NCI-H187 (cell line): ENCODE measurements at places on chromosomes 3 and 15.
A peak's percentile ranks its signal among the peaks of the same experiment; 100 is the strongest.

DNA sequence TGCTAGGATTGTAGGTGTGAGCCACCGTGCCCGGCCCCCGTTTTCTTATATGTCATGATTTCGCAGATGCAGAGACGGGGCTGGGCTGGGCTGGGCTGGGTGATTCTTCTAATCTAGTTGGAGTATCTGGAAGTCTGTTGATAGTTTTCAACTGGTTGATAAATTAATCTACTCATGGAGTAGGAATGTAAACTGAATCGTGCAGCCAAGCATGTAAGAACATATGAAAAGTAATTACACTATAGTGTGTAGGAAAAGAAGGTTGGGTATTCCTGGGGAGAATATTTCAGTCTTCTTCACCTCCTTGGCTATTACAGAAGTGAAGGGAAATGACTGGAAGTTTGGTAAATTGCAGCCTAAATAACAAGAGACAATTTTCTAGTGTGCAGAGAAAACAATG is 82.6 kb upstream of the MAGI1 start:
- no peak for DNase-seq

DNA sequence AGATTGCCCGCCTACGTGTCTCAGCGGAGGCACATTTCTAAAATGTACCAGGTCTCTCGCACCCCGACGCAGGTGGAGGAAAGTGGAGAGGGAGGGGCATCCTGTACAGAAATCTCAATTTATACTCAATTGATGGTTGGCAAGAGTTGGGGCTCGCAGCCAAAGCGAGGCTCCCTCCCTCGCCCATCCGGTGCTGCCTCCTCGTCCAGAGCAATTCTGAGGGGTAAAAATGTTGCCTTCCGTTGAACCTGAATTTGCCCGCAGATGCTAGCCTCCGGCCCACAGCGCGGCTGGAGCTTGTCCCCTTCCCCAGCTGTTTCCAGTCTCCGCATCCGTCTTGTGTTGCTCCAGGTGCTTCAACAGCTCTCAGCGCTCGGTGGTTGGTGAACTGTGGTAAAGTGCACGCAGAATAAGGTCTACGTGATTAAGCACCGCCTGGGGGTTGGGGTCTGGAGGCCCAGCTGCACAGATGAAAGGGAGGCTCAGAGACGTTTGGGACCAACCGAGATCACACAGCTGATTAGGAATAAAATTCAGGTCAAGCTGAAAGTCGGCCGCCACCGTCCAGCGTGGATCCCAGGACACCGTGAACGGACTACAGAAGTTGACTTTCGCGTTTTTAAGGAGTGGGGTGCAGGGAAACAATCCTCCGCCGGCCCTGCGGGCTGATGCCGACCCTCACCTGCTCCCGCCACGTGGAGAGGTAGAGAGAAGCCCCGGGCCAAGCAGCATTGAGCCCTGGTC is 846 bp upstream of the POLG start:
- DNase-seq: peak; percentile 27

DNA sequence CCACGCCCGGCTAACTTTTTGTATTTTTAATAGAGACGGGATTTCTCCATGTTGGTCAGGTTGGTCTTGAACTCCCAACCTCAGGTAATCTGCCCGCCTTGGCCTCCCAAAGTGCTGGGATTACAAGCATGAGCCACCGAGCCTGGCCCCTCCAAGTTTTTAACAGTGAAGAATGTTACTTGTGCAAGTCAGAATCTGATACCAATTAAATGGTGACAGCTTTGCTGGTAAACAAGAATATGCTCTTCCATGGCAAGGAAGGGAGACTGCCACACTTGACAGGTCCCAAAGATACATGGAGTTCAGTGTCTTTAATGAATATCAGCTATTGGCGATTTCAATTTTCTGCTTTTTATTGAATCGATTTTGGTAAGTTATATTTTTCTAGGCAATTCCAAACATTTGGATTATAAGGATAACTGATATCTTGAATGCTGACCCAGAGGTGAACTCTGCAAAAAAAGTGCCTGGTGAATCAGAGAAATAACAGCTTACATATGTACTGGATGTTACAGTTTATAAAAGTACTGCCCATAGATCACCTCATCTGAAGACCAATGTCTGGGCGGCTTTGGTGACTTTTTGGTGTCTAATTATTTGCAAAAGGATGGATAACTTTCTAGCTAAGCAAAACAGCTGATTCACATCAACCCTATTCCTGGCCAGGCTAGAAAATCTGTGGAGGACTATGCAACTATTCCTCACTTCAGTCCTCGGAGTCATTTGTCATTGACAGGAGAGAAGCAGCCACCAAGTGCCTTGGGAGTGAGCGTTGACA is 1.2 kb downstream of the PARP16 start:
- no peak for DNase-seq

- DNase-seq: no peak
Measured at GRCh38 chr3:114660124-114660523, 366.3 kb downstream of the TIGIT start.

- DNase-seq: no peak
Measured at GRCh38 chr15:66572146-66572545, 6.3 kb upstream of the LCTL start.

DNA sequence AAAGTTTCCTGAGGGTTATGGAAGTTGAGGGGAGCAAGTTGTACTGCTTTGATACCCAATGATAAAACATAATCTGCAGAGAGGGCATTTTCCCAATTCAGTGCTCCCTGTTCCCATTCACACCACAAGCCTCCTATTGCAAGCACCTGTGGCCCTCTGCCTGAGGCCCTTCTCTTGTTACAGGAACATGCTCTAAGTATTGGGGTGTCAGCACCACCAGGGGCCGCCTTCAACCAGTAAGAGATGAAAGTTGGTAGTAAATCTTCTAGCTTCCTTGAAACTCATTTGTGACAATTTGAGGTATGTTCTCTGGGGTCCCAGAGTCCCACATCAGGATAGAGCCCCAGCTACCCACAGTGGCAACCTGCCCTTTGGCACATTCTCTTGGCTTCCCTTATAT is 265.4 kb upstream of the ARHGEF26 start:
- DNase-seq: no peak

GRCh38 chr15:26662283-26662682 is 110.6 kb downstream of the GABRB3 start:
- DNase-seq: no peak

- DNase-seq: no peak
Measured at GRCh38 chr3:131402391-131403039, 20.9 kb downstream of the NUDT16 start.

GRCh38 chr3:32448686-32449474 is 53.8 kb downstream of the CMTM6 start:
- DNase-seq: no peak

- DNase-seq: no peak
Measured at GRCh38 chr3:64518496-64518895, 169.3 kb downstream of the ADAMTS9 start.

DNA sequence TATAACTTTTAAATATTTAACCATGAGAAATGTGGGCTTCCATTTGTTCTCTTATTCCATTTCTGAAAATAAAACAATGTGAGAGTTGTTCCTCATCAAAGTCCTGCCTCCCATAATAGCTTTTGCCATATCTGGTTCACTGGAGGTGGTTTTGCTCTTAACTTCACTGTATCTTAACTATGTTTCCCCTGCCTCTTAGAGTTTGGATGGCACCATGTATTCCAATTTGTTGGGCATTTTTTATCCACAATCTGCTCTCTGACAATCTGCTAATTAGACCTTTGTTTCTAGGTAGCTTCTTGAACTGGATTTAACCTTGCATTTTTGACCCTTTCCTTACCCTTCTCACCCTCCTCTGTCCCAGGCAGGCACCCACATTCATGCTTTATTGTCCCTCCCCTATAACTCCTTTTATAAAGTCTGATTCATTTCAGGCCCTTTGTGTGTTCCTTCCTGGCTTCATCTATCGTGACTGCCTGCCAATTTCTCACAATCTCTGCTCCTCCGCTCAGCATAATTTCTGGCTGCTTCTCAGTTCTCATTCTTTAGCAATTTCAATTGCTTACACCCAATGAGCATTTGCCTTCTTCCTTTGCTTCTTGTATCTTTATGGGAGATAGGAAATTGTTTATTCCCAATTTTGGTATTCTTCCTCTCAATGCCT is 144.2 kb upstream of the ARHGEF26 start:
- no peak for DNase-seq

DNA sequence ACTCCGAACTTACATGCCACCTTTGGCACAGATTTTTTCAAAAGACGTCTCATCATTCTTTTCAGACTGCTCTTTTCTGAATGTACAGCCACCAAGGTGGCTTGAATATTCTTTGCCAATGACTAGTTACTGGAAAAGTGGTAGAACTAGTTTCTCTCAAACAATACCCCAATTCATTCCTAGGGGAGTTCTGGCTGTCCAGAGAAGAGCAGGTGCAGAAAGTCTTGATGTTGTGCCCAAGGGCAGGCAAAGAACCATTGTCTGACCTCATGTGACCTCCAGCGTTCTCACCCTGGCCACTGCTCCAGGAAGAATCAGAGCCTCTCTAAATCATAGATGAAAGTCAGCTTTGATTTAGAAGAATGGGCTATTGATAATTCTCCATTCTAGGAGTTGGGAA is 5.5 kb downstream of the LMOD3 start:
- DNase-seq: no peak

DNA sequence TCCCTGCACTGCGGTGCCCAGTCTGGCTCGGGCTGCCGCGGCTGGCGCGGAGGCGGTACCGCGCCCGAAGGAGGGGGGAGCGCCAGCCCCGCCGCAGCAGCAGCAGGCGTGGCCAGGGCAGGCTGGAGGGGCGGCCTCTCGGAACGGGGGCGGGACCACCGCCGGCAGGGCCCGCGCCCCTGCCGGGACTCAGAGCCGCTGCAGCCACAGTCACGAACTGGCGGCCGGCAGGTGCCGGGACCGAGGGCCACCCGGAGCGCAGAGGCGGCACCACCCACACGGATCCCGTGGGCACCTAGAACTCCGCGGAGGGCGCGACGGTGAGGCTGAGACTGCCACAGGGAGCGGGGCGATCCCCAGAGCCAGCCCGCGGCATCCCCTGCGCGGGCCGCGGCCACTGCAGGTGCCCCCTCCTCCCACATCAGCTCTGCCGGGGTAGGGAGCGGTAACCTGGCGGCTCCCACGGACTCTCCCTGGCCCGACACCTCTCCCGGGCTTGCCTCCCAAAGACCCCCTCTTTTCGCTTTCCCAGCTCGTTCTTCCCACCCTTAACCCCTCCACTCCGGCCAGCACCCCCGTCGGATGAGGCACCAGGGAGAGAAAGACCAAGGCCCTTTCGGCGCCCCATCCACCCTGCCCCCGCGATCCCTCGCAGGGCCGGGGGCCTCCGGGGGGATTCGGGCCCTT is at the start of gene VWA5B2:
TSS of gene VWA5B2 (plus strand) at position 192 of the 687 bp plus-strand sequence. CDS start 944 bp downstream, outside the sequence.
- DNase-seq: peak; percentile 39

- DNase-seq: no peak
Measured at GRCh38 chr3:44442596-44443309, 34.7 kb downstream of the ZNF445 start.
